SK-N-SH treated with all-trans-retinoic acid at 6 μM for 48 hours (cell line): ENCODE measurements at places on chromosomes 7 and 10.

- no peak for ATAC-seq
These were observed 24.9 kb downstream of the SFR1 start for GRCh38 chr10:104146882-104147281.

DNA sequence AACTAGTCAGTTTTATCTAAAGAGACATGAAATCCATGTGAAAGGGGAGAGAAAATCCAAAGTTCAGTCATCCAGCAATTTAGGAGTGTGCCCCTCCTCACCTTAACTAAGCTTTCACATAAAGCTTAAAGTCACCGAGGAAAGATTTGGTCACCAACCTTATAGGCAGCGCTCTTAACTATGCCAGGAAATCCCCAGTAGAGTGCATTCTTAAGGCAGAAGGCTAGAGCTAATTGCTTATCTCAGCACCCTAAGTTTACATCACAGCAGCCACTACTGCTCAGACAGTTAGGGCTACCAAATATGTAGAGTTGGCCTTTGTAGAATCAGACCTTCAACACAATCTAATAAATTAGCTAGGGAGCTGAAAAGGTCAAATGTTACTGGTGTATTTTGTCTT lies 47.9 kb downstream of the MTPN start:
- no peak for ATAC-seq

DNA sequence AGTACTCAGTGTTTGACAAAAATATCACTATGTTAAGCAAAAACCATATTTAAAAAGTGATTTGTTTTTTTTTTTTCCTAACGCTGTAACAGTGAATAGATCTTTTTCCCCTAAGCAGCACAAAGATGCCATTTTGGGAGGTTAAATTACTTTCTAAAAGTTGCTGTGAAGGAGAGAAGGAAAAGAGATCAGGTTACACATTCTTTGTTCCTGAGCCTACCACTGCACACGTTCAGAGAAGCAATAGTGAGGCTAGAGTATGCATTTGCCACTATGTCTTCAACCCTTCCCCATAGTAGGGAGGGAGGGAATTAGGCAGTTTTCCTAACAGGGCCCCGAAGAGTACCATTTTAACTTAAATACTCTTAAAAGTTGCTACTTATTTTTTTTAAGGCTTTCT lies 38.9 kb downstream of the BMPR1A start:
- ATAC-seq, result peak; percentile 96

DNA sequence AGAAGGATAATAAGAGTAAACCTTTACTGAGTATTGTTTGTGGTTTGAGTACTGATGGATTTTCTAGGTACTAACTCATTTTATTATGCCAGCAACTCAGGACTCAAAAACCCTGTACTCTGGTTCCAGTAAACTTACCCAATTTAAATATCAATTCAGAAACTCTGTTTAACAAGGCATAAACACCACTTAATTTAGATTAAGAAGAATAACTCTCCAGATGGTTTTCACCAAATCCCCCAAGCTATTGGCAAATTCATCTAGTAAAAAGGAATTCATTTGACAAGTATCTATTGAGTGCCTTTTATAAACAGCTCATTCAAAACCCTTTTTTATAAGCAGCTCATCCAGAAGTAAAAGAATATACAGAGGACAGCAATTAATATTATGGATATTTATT lies 572.4 kb downstream of the PHTF2 start:
- no peak for ATAC-seq

DNA sequence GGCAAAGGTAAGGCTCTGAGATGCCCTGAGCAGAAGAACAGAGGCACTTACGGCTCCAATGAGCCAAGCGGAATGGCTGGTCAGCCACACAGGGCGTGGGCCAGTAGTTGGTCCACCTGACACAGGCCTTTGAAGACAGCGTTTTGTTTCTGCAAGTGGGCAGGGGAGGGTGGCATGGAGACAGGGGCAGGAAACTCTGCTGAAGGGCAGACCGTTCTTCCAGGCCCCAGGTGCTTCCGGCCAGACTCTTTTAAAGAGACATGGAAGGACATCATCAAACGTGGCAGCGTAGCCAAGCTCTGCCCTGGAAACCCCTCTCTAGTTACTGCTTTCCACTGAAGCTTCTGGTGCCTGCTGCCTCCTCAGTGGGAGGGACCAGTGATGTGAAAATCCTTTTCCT lies 77.5 kb upstream of the KMT2E start:
- no peak for ATAC-seq

DNA sequence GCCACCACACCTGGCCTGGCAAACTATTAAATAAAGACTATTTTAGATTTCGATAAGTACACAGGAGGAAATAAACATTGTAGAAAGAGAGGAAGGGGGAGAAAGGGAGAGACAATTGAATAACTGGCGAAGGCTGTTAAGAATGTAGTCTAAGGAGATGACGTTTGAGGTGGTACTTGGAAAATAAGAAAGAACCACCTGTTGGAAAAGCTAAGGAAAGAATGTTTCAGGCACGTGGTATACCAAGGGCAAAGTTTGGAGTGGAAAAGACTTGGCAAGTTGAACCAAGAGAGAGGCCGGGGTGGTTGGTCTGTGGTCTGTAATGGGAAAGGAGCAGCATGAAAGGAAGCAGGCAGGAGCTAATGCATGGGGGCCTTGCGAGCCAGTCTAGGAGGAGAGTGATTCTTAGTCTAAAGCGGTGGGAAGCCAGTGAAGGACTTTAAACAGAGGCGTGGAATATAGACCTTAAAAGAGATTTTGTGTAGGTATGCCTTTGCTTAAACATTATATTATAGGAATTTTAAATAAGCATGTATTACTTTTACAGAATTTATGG lies 9.4 kb downstream of the ING3 start:
- no peak for ATAC-seq

GRCh38 chr10:119539359-119539825 lies 3.1 kb downstream of the RGS10 start:
- no peak for ATAC-seq

DNA sequence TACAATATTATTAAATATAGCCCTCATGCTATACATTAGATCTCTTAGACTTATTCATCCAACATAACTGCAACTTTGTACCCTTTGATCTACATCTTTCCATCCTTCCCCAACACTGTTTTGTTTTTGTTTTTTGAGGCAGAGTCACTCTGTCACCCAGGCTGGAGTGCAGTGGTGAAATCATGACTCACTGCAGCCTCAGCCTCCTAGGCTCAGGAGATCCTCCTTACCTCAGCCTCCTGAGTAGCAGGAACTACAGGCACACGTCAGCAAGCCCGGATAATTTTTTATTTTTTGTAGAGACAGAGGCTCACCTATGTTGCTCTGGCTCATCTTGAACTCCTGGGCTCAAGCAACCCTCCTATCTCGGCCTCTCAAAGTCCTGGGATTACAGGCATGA lies 53.3 kb downstream of the NT5C2 start:
- no peak for ATAC-seq

DNA sequence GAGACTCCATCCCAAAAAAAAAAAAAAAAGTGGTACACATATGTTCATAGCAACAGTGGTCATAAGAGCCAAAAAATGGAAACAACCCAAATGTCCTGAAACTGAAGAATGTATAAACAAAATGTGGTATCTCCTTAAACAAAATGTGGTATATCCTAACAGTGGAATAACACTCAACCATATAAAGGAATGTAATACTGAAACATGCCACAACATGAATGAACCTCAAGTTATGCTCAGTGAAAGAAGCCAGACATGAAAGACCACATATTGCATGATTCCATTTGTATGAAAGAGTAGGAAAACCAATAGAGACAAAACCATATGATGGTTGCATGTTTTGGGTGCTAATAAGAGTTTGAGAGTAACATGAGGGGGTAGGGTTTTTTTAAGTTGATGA lies 3.1 kb downstream of the GJC3 start:
- no peak for ATAC-seq

DNA sequence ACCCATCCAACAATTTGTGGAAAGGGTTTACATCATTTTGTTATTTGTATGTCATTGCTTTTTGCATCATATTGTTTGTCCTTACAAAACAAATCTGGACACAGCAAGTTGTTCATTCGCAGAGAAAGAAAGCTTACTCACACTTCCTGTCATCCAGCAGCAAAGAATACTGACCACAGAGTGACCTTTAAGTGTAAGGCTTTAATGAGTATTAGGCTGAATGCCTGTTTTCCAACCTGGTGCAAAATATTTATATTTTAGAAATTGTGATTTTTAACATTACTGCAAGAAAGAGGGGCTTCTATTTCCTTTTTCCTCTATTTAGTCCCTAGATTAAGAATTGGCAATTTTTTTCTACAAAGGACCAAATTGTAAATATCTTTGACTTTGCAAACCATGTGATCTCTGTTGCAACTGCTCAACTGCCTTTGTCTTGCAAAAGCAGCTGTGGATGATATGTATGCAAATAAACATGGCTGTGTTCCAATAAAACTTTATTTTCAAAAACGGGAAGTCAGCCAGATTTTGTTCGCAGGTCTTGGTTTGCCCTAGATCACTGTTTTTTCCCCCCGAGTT lies 27.8 kb upstream of the ITGB1 start:
- ATAC-seq, result no peak

GRCh38 chr10:33478089-33478674 lies 143.7 kb upstream of the NRP1 start:
- ATAC-seq, result no peak

GRCh38 chr7:33351709-33352108 lies 222.3 kb downstream of the BBS9 start:
- no peak for ATAC-seq

DNA sequence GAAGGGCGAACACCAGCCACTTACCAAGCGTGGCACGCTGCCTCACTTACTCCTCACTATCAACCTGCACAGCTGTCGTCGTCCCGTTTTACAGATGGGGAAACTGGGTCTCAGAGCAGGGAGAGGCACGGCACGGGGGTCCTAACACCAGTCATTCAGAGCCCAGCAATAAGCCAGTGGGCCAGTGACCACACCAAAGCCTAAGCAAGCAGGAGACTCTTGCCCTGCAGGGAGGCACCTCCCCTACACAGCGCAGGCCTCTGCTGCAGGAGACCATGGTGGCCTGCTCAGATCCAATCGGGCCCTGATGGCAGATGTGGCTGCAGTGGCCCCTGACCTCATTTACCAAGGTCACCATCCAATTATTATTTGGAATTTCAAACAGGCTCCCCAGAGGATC lies 4.8 kb downstream of the SLIT1 start:
- ATAC-seq, result no peak

GRCh38 chr10:62071846-62072281 lies 170.4 kb downstream of the ARID5B start:
- ATAC-seq, result no peak

DNA sequence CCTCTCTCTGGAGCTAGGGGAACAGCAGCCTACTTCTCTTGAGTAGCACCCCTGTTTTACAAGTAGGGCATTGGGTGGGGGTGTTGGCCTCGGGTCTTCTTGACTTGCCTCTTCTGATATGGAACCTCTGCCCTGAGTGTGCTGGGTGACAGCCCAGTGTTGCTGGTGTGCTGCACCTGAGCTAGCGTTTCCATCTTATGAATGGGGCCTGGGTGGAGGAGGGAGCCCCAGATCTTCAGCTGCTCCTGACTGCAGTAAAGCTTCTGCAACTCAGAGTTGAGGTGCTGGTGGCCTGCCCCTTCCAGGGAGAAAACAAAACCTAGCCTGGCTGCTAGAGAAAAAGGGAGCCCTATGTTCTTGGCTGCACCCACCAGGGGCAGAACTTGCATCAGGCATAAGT lies 202.5 kb upstream of the SHH start:
- ATAC-seq, result no peak

GRCh38 chr10:126972635-126973414 lies 67.6 kb downstream of the DOCK1 start:
- ATAC-seq, result peak; percentile 94

DNA sequence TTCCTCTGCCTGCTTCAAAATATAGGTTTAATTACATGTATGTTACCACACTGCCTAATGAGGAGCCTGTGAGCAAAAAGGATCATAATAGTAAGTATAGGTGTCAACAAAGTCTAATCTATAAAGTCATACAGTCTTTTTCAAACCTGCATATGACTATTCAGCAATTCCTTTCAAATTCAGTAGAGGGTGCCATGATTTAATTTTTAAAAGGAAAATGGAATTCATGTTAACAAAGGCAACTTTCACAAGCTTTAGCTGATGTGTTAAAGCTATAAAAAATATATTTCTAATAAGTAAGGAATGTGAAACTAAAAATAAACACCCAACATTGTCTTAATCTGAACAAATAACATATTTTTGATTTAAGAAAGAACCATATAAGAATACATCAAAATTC lies 52.1 kb downstream of the MPP7 start:
- no peak; the same call in 2 of the 3 replicates for ATAC-seq

DNA sequence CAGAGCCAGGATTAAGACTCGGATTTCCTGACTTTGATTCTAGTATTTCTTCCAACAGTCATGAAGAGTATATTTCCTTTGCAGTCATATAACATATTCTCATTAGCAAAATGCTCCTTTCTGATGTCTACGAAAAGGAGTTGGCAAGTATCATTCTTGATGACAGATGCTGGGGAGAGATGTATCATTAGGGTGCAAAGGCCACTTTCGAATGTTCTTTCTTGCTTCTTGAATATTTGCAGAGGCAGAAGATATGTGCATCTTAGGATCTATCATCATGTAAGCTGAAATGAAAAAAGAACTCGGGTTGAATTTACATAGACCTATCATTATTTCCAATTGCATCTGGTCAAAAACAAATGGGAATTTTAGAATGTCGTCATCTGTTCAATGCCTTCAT lies 294.4 kb downstream of the BAMBI start:
- ATAC-seq, result no peak

GRCh38 chr10:100128951-100129350 lies 47.3 kb upstream of the CPN1 start:
- ATAC-seq, result no peak
